Stimulated activated CD4-positive, alpha-beta T cell treated with anti-CD3 and anti-CD28 coated beads, Interleukin-2, amount 100 ng/mL, for 24 hours (primary cell): ENCODE measurements at places on chromosomes 7 and 10.

DNA sequence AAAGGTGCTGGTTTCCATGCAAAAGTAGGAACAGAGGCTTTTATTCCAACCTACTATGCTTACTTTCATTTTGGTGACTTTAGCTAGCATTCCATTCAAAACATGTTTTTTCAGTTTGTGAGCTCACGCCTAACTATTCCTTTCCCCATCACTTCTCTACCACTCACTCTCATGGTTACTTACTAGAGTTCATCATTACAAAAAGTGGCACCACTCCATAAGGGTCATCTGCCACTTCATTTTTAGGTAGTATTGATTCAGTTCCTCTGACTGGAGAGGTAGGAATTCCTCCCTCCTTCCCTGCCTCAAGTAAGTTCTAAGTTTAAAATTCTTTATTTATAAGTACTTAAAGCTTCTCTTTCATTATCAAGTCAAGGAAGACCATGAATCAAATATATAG lies 543.1 kb downstream of the HTR7 start:
- DNase-seq: no peak

GRCh38 chr7:116431787-116432526 lies 67.6 kb upstream of the CAV2 start:
- no peak for DNase-seq

DNA sequence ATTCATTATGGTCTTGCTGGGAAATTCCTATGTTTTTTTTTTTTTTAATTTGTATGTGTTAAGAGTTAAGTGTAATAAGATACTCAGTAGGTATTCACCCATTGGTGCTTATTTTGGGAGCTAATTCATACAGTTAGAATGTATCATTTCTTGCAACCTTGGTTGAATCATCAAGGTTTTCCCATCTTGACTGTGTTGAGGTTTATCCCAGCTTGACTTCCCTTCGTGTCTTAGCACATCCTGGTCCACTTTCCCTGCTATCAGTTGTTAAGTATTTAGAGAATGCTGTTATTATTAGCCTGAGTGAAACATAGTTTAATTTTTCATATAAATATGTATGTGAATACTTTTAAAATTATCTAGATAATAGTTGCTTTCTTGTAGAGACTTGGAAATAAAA lies 20.8 kb downstream of the RALA start:
- no peak for DNase-seq

- no peak for DNase-seq
Observed at GRCh38 chr7:130421684-130422083, 19.1 kb downstream of the CEP41 start.

DNA sequence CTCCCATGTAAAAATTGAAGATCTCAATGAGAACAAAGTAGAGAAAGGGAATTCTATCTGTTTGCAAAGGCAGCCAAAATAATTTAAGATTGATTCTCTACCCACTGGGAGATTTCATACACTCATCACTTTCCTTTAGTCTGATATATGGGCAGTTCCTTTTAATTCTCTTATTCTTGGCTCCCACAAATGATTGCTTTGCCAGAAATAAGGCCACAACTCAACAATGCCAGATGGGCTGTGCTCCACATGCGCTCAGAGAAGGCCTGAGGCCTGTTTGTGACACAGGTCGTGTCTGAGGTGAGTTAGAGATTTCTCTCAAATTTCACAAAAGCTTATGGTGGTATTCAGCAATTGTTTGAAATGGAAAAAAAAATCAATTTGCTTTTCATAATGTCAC lies 501.9 kb upstream of the SEMA3D start:
- DNase-seq: no peak

DNA sequence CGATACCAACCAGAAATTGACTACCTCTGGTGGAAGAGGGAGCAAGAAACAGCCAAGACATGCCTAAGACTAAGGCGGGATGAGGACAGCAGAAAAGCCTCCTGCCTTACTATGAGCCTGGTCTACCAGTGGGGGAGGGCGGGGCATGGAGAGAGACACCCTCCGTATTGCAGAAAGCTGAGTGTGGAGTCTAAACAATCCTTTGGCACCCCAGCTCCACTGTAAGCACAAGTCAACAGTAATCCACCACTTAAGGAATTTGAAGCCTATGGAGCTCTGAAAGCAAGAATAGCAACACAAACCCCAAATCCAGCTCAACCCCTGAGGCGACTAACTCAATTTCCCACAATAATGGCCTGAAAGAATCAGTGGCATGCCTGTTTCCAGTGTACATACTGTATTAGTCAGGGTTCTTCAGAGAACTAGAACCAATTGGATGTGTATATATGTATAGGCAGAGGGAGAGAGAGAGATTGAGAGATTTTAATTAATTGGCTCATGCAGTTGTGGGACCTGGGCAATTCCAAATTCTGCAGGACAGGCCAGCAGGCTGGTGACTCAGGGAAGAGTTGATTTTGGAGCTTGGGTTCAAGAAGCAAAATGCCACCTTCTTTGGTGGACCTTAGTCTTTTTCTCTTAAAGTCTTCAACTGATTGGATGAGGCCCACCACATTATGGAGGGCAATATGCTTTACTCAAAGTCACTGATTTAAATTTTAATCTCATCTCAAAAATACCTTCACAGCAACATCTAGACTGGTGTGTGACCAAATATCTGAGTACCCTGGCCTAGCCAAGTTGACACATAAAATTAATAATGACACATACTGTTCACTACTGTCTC lies 13.5 kb downstream of the PPIF start:
- no peak for DNase-seq

GRCh38 chr10:43419997-43420368 lies 11.0 kb upstream of the HNRNPF start:
- no peak for DNase-seq

GRCh38 chr10:4385231-4385870 lies 440.7 kb upstream of the AKR1E2 start:
- no peak for DNase-seq

DNA sequence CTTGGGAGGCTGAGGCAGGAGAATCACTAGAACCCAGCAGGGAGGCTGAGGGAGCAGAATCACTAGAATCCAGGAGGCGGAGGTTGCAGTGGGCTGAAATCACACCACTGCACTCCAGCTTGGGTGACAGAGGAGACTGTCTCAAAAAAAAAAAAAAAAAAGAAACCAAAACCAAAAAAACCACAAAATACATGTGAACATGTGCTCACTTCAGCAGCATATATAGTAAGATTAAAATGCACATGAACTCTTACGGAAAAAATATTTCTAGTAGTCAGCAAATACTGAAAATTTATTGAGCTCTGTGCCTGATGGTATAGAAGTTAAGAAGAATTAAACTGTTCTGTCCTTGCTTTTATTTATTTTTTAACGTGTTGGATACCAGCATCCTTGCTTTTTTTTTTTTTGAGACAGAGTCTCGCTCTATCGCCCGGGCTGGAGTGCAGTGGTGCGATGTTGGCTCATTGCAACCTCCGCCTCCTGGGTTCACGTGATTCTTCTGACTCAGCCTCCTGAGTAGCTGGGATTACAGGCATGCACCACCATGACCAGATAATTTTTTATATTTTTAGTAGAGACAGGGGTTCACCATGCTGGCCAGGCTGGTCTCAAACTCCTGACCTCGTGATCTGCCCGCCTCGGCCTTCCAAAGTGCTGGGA lies 9.6 kb upstream of the ZNF487 start:
- DNase-seq: peak; percentile 56

DNA sequence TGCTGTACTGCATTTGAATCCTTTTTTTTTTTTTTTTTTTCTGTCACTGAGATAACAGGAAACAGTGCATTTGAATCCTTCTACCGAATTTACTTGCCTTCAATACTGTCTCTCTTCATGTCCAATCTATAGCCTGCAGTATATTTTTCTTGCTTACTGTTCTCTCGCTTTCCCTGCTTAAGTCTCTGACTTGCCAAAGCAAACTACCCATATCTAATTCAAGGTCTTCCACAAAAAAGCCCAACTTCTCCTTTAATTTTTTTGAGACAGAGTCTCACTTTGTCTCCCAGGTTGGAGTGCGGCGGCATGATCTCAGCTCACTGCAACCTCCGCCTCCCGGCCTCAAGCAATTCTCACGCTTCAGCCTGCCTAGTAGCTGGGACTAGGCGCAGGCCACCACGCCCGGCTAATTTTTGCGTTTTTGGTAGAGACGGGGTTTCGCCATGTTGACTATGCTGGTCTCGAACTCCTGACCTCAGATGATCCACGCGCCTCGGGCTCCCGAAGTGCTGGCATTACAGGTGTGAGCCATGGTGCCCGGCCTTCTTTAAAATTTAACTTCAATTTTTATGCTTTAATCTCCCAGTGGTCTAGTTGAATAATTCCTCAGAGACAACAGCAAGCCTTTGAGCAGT lies 882 bp downstream of the PDCD11 start:
- DNase-seq: no peak

DNA sequence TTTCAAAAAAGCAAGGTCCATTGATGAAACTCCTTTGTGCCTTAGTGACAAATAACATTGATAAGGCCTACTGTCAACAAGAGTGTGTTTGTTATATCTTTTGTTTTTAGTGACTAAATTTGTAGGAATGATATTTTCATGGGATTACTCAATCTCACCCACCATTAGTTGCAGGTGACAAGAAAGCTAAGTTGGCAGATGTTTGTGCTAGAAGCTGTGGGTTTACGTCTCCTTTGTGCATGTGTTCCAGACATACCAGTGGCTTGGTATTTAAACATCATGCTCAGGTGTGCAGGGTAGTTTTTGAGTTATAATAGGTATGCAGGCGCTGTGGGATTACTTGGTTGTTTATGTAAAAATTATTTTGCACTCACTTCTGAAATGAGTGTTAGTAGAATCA lies 178.6 kb downstream of the ANKRD30A start:
- no peak for DNase-seq

DNA sequence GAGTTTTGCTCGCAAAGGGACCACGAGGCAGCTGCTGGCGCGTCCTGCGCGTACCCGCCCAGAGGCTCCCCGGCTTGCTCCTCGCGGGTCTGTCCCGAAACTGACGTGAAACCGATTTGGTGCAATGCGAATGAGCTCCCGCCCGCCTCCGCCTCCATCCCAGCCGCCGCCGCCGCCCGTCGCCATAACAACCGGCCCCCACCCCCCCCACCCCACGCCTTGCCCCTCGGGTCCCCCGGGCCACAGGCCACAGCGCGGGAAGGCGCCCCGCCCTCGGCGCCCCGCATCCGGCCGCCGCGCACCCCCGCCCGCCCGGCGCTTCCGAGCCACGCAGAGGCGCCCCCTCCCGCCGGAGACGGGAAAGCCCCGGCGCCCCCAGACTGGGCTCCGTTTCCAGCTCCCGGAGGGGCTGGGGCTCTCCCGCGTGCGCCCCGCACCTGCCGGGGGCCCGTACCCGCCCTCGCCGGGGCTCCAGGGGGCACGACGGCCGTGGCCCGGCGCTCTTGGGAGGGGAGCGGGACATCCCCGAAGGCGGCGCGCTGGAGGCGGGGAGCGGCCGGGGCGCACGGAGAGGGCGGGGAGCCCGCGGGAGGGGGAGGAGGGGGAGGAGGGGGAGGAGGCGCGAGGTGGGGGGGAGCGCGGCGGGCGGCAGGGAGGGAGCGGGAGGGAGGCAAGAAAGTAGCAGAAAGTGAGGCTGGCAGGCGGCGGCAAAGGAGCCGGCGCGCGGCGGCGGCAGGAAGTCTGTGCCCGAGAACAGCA lies at the start of gene CAMK1D:
TSS of gene CAMK1D (plus strand) at position 678 of the 759 bp plus-strand sequence.
- peak; percentile 82 for DNase-seq

DNA sequence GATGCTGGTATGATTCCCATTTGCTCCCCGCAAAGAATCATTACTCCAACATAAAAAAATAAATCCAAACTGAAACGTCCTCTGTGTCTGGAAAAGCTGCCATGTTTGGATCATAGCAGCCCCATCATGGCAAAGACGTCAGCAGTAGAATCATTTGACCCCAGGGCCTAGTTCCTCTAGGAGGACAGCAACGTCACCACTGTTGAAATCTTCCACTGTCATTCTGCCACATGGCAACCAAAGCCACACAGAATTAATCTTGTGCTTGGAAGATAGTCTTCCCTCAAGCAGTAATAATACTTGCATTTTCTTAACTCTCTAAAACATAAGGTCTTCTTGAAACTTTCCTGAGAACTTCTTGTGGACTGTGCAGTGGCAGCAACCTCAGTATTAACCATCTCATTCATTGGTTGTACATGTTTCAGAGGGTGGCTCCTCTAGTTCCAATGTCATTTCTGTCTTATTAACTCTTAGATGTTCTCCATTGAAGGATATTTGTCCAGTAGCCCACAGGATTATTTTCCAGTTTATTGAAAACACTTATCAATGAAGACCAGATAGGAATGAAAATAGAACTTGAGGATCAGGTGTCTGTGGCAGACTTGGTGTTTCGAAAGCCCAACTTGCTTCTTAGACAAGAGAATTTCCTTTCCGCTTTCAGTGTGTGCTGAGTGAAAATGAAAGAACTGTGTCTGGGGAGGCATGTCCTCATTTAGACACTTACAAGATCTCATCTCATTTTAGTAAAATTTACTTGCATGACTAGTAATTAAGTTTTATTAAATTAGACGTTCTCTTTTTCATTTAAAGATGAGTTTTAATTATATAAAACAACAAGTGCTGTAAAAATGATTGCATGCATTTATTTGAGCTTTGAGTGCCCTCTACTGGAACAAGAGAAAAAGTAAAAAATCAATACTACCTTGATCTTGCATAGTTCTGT lies 28.9 kb upstream of the INHBA start:
- DNase-seq: no peak

GRCh38 chr7:111756687-111757178 lies 194.4 kb upstream of the IMMP2L start:
- no peak for DNase-seq

- peak; percentile 57 for DNase-seq
Observed at GRCh38 chr10:62426086-62426485, 51.9 kb downstream of the ZNF365 start.

GRCh38 chr7:36533717-36534116 lies 144.1 kb downstream of the ANLN start:
- no peak for DNase-seq

GRCh38 chr7:129773328-129773731 lies 161.8 kb downstream of the NRF1 start:
- DNase-seq: no peak

DNA sequence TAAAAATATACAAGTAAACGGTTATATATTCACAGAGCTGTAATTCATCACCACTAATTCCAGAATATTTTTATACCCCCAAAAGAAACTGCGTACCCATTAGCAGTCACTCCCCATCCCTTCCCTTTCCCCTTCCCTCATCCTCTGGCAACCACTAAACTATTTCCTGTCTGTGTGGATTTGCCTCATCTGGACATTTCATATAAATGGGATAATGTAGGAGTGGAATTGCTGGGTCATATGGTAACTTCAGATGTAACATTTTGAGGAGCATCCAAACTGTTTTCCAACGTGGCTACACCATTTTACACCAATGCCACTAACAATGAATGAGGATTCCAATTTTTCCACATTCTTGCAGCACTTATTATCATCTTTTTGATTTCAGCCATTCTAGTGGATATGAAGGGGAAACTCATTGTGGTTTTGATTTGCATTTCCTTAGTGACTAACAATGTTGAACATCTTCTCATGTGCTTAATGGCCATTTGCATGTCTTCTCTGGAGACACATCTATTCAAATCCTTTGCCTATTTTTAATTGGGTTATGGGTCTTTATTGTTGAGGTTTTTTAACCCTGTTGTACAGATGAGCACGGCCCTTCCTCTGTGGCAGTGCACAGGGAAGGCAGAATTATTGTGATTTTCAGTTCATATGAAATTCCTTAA lies 79.2 kb downstream of the RBM20 start:
- DNase-seq: no peak

- DNase-seq: no peak
Observed at GRCh38 chr10:34078745-34079470, 736.2 kb downstream of the PARD3 start.

- no peak for DNase-seq
Observed at GRCh38 chr7:21504021-21504420, 38.8 kb upstream of the DNAH11 start.
